ENCODE measurements at places on chromosomes 7 and 10.

DNA sequence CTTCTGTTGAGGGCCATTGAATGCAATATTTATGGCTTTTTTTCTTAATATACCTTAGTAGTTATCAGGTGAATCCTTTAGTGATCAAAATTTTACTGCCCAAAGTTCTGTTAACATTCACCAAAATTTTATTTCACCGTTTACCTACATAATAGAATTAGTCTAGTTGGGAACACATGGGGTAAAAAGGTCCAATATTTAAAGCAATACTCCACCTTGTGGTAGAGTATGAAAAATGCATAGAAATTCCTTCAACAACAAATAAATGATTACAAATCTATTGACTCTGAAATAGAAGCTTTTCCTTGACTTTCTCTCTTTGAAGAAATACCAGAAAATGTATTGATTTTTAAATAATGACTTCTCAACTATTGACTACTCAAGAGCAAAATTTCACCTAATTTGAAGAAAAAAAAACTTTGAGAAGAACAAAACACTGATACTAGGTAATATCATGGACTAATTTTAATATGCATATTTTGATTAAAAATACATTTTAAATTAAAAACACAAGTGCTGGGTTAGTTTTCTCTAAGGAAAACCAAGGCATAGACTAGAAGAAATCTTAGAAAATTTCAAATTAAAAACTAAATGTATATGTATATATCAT is 43.3 kb downstream of the POLR1F start:
- no peak for DNase-seq

DNA sequence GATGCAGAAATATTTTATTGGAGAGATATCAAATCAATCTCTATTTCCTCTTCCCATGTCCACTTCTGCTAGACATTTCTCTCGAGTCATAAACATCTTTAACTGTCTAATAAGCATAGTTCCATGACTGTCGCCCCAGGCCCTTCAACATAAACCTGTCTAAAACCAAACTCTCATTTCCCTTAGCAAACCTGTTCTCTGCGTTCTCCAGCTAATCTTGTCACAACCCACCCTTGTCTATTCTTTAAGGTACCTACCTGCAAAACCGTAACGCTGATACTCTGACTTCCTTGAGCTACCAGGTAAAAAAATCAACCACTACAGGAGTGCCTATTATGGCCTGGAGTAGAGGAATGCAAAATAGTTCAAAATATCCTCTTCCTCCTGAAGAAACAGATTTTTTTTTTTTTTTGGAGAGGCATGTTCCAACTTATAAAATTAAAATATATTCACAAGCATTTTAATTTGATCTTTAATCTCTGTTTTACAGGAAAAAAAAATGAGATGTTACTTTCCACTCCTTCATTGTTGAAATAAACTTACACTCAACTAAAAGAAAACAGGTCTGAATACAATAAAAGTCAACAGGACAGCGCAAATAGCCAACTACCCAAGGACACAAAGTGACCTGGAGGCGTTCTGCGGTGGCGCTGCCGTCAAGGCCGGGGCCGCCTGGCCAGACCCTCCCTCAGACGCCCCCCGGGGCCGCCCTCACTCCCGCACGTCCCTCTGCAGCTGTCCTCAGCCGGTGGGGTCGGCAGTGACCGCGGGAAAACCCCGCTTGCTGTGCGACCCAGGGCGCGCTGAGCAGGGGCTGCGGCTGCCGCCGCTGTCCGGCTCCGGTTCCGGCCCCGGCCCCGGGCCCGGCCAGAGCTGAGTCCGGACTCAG is 765 bp downstream of the SLC25A40 start:
- peak; percentile 17 for DNase-seq

GRCh38 chr10:19592276-19592675 is 224.0 kb upstream of the PLXDC2 start:
- no peak for DNase-seq

DNA sequence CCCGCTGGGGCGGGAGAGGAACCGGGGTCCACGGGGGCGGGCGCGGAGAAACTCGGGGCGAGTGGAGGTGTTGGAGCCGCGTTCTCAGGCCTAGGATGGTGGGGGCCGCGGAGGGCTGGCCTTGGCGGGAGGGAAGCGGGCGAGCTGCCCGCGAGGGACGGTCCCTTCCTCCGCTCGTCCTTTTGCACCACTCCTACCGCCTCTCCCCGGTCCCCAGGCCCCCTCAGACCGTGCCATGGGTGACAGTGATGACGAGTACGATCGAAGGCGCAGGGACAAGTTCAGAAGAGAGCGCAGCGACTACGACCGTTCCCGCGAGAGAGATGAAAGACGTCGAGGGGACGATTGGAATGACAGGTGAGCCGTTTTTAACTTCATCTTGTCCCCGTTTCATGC is 451 bp downstream of the SRRT start:
- DNase-seq, result peak; percentile 31

Measured in CD4-positive, alpha-beta T cell treated with Interleukin-1 beta for 1 hour (primary cell).